ENCODE measurements at places on chromosomes 1 and 21.

- no peak for DNase-seq
Measured at GRCh38 chr1:92365378-92366039, 66.7 kb downstream of the RPAP2 start.

DNA sequence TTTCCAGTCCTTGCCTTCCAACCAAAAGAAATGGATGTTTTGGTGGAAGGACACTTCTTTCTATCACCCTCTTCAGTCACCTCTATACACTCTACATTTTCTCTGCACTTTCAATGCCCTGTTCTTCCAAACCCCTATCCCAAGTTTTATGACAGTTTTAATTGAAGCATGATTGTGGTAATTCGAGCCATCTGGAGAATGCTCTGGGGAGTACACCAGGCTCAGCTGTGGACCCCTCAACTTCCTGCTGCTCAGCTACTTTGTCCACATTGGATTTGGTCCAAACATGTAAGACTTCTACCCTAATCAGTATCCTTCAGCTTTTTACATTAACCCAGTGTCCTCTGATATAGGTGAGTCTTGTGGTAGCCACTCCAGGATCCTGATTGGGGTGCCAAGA, 129.6 kb downstream of the SYT2 start:
- no peak for DNase-seq

- no peak for DNase-seq
Measured at GRCh38 chr21:39538453-39539042, 74.2 kb upstream of the B3GALT5 start.

DNA sequence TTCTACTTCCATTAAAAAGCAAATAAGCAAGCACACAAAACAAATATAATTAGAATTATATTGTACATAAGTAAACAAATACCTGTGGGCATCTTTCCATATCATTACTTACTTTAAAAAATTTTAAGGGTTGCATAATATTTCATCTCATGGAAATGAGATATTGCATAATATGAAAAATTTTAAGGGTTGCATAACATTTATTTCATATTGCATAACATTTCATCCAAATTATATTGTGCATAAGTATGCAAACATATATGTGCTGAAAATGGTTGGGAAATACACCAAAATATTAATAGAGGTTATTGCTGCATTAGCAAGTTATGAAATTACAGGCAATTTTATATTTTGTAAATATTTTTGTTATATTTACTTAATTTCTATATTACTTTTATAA, 213.7 kb downstream of the KCNH1 start:
- no peak for DNase-seq

DNA sequence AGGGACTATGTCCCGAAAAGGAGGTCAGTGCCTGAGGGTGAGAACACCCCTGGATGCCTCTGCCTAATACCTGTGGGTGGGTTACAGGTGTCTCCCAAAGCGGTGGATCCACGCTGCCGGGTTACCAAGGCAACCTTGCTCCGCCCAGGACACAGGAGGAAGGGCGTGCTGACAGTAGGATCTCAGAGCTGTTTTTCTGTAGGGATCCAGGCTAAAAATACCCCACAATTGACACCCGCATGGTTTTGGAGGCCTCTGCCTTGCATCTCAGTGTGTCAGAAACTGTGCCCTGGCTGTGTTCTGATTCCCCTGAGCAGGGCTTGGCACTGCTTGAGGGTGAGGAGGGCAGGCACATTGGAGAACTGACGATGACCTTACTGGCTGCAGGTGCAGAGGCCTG, 118.0 kb downstream of the IER5 start:
- peak; percentile 49 for DNase-seq

DNA sequence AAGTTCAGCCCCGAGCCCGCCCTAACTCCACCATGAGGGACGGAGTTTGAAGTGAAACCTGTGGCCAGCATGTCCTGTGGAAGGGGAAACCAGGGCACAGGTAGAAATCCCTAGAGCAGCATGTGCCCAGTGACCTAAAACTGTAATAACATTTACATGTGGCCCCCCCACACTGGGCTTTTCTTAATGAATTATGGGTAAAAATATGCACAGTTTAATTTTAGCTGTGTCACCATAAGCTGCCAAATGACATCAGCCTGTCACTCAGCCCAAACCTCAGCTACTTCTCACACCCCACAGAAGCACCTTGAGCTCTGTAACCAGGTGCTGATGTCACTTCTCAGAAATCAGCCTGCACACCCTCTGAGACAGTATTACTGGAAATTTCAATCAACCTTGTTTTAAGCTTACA, 50.0 kb upstream of the SLC19A1 start:
- no peak for DNase-seq

- DNase-seq, result peak; percentile 93
Measured at GRCh38 chr1:14113841-14114567, 414.0 kb downstream of the PRDM2 start.

GRCh38 chr1:54081306-54082270, 28.2 kb downstream of the TCEANC2 start:
- peak; percentile 97 for DNase-seq

Measured in GM23338 (cell line).